ENCODE measurements at places on chromosomes 7 and 10.

- peak; percentile 86 for DNase-seq
Observed at GRCh38 chr7:25861164-25861496, 290.9 kb upstream of the NFE2L3 start.

GRCh38 chr10:121653608-121654007 is 55.4 kb upstream of the FGFR2 start:
- DNase-seq: no peak

DNA sequence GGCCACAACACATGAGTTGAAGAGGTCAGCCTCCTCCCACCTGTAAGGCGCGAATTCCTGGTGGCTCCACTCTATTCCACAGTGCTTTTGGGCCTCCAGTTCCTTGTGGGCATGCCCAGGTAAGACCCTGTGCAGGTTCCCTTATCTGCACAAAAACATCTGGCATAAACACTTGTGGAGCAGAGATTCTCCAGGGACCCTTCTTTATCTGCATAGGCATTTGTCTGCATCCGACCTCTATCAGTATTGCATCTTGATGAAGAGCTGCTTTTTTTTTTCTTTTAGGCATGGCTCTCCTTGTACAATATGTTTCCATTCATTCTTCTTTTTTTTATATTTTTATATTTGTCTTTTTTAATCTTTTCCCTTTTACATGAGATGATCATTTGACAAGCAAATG is 58.4 kb downstream of the ANKMY2 start:
- DNase-seq: no peak

- no peak for DNase-seq
Observed at GRCh38 chr10:129398711-129399141, 68.3 kb upstream of the MGMT start.

DNA sequence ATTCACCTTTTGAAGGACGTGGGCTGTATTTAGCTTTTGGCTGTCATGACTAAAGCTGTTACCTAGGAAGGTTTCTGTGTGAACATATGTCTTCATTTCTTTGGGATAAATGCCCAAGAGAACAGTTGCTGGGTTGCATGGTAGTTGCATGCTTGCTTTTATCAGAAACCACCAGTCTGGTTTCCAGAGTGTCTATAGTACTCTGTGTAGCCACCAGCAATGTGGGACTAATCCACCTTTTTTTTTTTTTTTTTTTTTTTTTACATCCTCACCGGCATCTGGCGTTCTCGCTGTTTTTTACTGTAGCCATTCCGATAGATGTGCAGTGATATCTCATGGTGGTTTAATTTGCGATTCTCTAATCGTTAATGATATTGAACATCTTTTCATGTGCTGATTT is 297.8 kb downstream of the SDK1 start:
- no peak for DNase-seq

DNA sequence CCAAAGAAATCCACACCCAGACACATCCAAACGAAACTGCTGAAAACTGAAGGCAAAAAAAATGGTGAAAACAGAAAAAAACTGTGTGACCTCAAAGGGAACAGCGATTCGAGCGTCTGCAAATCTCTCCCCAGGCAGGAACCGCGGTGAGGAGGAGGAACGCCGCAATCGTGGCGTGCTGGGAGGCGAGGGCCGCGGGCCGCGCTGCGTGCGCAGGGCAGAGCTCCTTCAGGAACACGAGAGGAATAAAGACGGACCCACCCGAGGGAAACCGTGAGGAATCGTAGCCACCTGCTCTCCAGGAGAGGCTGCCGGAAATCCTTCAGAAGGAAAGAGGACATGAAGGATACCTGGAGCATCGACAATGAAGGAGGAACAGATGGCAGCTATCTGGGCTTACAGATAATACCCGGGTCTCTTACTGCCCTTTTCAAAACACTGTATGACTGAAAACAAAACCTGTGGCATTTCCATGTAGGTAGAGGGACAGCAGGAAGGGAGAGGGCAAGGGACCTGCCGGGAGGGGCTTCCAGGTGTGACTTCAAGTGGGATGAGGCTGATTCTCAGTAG is 266.0 kb downstream of the MAD1L1 start:
- peak; percentile 43 for DNase-seq

- DNase-seq: no peak
Observed at GRCh38 chr10:125775491-125776106, at the start of gene MMP21. Gene MMP21 (minus strand): TSS chr10:125775821. CDS start chr10:125775821, 0 bp downstream.

DNA sequence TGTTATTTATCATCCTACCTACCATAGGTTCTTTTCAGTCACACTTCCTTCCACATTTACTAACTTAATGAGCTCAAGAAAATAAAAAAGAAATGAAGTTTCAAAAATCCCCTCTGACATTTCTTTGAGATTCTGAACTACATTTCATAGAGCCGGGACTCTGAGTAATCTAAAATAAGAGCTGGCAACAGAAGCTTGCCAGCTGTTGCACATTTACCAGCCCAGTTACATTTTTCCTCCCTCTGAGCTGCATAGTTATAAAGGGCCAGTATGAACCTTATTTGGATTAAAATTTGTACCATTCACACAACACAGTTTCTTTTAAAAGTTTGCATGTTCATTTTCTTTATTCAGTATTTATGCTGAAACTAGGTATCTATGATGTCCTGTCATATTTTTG is 119.5 kb upstream of the CAV2 start:
- no peak for DNase-seq

GRCh38 chr7:98990356-98990755 is 112.0 kb downstream of the TRRAP start:
- DNase-seq: no peak

DNA sequence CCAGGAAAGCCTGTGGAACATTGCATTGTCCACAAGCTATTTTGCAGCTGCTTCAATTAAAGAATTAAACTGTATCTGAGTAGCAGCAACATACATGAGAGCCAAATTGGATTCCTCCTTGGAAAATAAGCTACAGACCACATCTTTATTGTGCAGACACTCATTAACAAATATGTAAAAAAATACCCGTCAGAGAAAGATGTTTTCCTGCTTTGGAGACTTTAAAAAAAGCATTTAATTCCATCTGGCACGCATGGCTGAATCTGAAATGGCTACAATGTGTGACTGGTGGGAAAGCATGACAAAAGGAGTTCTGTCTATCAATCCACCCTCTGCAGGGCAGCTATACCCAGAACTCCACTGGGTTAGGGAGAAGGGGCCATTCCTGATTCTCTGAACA is 73.1 kb upstream of the HPS1 start:
- DNase-seq: no peak

GRCh38 chr7:81584667-81585066 is 185.2 kb downstream of the HGF start:
- DNase-seq: no peak

GRCh38 chr10:34845070-34845469 is 30.0 kb upstream of the PARD3 start:
- no peak for DNase-seq

DNA sequence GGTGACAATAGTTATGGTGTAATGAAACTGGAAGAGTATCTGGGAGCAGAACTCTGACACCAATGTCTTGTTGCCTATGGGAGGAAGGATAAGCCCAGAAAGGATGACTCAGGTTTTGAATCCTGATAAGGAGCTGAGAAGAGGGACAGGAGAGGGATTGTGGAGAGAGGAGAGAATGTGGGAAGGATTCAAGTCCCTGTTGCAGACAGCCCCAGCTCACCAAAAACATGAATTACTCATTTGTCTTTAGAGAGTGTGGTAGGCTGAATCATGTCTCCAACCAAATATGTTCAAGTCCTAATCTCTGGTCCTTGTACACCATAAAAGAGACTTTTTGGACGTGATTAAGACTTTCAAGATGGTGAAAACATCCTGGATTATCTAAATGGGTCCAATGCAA is 206.9 kb upstream of the PHYHIPL start:
- no peak for DNase-seq

GRCh38 chr7:127907110-127908040 is 123.9 kb downstream of the LRRC4 start:
- DNase-seq: no peak
